ENCODE measurements at places on chromosomes 16 and 17. TPM values are rescaled to one million over a fixed set of nuclear protein-coding genes. Genes with fewer than 3 reads are reported as not detected.

NXPH3 gene
- 5.0 TPM for total RNA-seq

DNA sequence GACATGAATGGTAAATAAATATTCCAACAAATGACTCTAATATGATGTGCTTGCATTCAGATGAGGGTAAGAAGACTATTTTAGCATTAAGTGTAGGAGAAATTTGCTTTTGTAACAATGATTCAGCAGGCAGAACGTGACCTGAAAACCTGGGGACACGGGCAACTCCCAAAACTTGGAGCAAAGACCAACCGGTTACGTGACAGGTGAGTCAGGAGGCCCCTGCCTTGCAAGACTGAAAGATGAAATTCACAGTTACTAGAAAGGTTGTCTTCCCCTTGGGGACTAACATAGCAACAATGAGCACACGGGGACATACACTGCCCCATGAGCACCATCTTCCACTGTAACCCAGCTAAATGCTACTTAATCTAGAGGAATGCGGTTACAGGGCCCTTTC, 33.5 kb upstream of the ERN1 start:
- peaks cover 40% of the 10 kb centered on the region for H3K4me1 ChIP-seq
- H3K27ac ChIP-seq: no peak overlapping the region
- H3K4me3 ChIP-seq: no peak overlapping the region
- peaks cover 11% of the 10 kb centered on the region for H3K36me3 ChIP-seq

DNA sequence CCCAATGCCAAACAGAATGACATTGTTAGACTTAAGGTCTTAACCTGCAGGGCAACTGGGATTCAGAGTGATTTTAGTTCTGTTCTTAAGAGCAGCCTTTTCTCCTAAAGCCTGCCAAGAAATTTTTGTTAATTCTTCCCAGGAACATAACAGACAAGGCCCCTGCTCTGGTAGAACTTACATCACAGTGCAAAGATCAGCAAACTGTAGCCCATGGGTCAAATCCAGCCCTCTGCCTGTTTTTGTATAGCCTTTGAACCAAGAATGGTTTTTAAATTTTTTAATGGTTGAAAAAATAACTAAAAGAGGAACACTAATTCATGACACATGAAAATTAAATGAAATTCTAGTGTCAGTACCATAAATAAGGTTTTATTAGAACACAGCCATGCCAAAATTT, 3.8 kb downstream of the ACSM3 start:
- no peaks in the 10 kb centered on the region for H3K27me3 ChIP-seq
- no peak overlapping the region for H3K27ac ChIP-seq
- no peak for DNase-seq
- H3K4me1 ChIP-seq: peaks cover 13% of the 10 kb centered on the region

DNA sequence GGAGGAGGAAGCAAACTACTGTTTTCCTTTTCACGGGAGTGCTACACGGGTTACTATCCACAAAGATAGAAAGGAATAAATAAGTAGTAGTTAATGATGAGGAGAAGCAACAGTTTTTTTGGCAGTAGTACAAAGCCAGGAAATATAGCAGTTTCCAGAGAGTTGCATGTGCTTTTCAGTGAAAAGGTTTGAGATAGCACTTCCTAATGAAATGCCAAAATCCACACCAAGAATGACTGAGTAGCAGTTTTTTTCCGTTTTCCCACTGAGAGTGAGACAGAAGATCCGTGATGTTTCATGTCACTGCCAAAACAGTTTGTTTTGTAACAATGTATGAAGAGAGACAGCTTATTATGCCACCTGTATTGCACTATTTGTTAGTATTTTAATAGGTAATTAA, 129.1 kb downstream of the STX8 start:
- no peak overlapping the region for H3K4me3 ChIP-seq
- no peaks in the 10 kb centered on the region for H3K27me3 ChIP-seq
- no peak for DNase-seq
- H3K36me3 ChIP-seq: no peaks in the 10 kb centered on the region

- no peak overlapping the region for H3K4me3 ChIP-seq
- H3K36me3 ChIP-seq: peaks cover 56% of the 10 kb centered on the region
- no peaks in the 10 kb centered on the region for H3K4me1 ChIP-seq
- no peak for DNase-seq
Measured at GRCh38 chr17:30251931-30252330, 16.4 kb upstream of the SLC6A4 start.

DNA sequence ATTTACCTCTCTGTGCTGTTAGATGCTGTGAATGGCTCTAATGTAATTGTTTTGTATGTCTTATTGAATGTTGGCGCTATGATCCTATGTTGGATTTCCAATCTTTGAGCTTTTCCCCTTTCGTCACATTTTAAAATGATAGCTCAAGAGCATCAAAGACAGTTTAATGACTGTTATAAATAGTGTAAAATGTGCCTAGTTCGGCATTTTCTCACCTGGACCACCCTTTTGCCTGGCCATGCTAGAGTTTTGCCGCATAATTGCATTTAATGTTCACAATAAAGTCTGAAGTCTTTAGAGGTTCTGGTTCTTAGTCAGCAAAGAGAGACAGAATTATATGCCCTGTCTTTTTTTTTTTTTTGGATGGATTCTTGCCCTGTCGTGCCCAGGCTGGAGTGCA, 155.2 kb downstream of the SNX29 start:
- DNase-seq: no peak
- no peaks in the 10 kb centered on the region for H3K4me1 ChIP-seq
- peaks cover 47% of the 10 kb centered on the region for H3K36me3 ChIP-seq
- no peak overlapping the region for H3K27ac ChIP-seq
- no peak overlapping the region for H3K4me3 ChIP-seq

GRCh38 chr16:49281480-49281842, at the start of gene CBLN1:
TSS of gene CBLN1 (minus strand) at chr16:49281838. CDS start at chr16:49281465, 373 bp downstream.
- H3K4me3 ChIP-seq: peak within 1 kb of the TSS; percentile 45
- no peak within 1 kb of the TSS for H3K27ac ChIP-seq
- H3K27me3 ChIP-seq: peaks cover 96% of the 10 kb centered on the region
- H3K36me3 ChIP-seq: no peaks in the 10 kb centered on the region
- DNase-seq: no peak

DNA sequence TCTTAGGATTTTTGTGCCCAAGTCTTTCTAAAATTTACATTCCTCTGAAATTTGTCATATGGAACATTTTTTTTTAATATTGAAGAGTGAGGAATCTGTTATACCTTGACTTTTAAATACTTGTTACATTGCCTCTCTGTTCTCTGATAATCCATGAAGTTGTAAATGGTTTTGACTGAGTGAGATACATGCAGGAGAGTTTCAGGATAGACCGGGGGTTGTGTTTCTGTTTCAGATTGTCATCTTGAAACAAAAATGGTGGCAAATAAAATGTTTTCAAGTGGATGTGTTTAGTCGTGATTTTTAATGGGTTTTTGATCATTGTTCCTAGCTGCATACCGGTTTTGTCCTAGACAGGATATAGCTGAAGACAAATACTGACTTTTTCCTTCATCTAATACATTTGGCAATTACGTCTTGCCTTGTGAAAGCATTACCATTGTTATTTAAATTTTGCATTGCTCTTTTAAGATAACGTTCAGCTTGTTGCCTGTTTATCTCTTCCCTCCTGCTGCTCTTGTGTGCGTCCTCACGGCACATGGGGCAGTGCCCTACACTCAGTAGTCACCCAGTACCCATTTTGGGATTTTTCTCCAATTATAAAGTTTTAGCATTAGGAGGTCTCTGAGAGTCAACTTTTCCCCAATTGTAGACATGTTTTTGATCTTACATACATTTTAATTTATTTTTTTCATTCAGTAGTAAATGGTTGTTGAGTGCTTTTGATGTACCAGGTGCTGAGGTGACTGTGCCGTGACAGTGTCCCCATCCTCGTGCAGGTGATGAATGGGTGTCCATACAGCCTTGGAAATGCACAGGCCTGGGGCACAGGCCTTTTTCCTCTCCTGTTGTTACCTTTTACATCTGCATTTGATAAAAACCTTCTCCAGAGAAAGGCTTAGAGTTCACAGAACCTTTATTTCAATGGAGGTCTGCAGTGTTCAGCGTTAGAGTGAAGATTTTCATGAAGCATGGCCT, 169.9 kb downstream of the MSI2 start:
- H3K27ac ChIP-seq: no peak overlapping the region
- no peaks in the 10 kb centered on the region for H3K4me1 ChIP-seq
- no peak overlapping the region for H3K4me3 ChIP-seq
- H3K27me3 ChIP-seq: no peaks in the 10 kb centered on the region

Data from suprapubic skin (tissue), 4 donors.